ENCODE measurements at places on chromosomes 16 and 17.

- DNase-seq, result peak; percentile 87
These were observed 21.4 kb downstream of the QPRT start for GRCh38 chr16:29700253-29700987.

GRCh38 chr16:17233318-17234002 is 237.3 kb downstream of the XYLT1 start:
- DNase-seq, result no peak

DNA sequence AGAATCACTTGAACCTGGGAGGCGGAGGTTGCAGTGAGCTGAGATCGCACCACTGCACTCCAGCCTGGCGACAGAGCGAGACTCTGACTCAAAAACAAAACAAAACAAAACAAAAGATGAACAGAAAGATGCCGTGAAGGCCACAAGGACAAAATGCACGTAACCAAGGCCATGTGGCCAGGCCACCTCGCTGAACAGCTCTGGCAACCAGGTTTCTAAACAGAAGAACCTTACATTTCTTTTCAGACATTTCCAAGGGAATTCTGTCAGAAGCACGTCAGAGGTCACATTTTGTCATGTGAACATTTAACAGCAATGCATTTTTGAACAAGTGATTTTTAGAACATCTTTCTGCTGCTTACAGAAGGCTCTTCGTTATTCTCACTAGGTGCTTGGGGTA is 28.8 kb downstream of the USP22 start:
- no peak for DNase-seq

DNA sequence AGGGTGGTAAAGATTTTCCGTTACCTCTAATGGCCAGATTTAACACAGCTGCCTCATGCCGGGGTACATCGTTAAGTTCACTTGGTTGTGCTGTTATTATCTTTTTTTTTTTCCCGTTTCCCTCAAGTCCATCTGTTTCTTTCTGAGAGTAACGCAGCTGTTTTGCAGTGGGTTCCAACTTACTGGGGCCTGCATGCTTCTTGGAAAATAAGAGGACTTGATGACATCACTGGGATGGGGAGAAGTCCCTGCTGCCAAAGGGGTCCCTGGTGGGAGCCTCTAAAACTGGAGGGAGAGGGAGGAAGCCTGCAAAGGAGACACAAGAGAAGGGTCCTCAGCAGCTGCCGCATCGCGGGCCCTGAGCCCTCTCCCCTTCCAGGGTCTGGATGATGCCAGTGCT is 77.8 kb upstream of the NOL11 start:
- DNase-seq, result no peak

DNA sequence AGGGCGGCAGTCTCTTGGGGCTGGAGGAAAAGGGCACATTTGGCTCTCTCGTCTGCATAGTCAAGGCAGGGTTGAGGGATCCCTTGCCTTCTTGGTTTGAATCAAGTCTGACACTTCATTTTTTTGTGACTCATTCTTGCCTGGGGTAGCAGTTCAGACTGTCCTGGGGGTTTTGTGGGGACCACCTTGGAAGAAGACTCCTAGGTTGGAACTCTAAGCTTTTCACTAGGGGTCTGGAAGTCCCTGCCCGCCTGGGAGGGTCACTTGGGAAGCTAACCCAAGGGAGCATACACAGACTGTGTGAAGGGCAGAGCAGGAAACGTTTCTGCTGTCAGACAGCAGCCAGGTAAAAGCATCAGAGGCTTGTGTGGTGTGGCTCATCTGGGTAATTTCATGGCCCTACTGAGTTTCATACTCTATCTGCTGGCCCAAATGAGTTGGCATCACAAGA is 11.3 kb downstream of the YPEL2 start:
- DNase-seq, result no peak

- no peak for DNase-seq
These were observed 12.4 kb downstream of the TENT4B start for GRCh38 chr16:50165473-50165872.

DNA sequence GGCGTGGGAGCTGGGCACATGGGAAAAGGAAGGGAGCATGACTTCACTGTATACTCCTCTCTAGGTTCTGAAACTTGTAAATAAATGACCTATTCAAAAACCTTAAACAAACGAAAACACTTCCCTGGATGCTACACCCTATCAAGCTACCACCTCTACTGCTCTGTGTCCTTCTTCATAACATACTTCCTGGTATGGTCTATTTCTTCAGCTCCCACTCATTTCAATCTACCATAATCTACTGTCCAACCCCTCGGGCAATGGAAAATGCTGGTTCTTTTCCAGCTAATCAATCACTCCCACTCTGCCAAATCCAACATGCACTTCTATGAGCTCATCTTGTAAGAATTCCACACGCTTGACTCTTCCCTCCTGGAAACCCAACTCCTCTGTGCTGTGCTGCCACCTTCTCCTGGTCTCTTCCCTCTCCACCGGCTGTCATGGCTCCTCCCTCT is 42.4 kb downstream of the AMFR start:
- peak; percentile 90 for DNase-seq

- peak; percentile 88 for DNase-seq
These were observed 1.2 kb upstream of the MGAT5B start for GRCh38 chr17:76866774-76867577.

- DNase-seq, result no peak
These were observed 242.6 kb downstream of the XYLT1 start for GRCh38 chr16:17228048-17228707.

DNA sequence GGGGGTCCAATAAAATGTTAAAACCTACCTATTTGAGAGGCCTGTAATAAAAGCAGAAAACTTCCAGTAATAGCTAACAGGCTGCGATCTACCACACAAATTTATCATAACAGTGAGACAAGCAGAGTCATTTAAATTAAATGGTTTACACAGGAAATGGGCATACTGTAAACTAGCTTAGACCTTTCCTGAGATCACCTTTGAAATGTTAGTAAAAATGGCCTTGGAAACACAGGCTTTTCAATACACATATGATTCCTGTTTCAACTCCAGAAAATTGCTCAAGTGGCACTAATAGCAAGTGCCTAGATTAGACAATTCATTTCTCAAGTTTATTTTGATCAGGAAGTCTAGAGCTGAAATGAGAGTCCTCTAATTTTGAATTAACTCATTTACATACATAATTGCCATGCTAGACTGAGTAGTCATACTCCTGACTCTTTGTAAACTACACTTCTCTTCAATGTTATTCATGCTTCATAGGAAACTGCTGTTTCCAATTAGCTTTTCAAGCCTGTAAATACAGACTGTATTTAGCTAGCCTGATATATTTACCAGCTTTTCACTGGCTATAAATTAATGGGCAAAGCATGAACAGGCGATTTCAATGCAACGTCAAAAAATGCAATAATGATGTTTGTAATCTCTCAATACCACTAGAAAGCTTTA is 43.3 kb downstream of the PARN start:
- no peak for DNase-seq

DNA sequence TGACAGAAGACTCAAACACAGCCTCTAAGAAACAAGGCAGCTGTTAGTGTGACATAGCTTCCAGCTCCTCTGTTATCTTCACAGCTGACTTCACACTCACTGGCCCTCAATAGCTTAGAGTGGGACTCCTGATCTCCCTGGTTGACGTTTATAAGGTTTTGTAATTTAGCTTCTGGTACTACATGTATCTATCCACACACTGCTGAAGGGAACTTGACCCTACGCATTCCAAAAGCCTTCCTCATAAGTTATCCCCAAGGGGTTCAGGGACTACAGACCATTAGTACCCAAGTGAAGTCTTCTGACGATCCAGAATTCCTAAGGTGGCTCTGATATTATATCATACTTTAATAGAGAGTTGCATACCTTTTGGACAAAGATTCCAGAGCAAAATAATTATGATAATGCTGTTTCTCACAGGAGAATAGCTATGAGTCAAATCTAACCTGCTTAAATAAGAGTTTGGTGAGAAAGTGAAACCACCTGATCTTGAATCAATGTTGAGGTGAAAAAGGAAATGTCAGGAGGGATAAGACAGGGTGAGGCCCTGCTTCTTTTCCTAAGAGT is 14.5 kb downstream of the ACACA start:
- DNase-seq, result peak; percentile 76

GRCh38 chr17:9837551-9838471 is 12.1 kb downstream of the GLP2R start:
- DNase-seq, result peak; percentile 54

- DNase-seq, result no peak
These were observed 43.9 kb downstream of the NKD1 start for GRCh38 chr16:50591800-50592771.

Measured in ELR (cell line).